ENCODE measurements at places on chromosomes 1 and 21. TPM values are rescaled to one million over a fixed set of nuclear protein-coding genes. Genes with fewer than 3 reads are reported as not detected.

GRCh38 chr1:9079988-9080704 lies 10.7 kb upstream of the SLC2A5 start:
- DNase-seq = peak; percentile 57

DNA sequence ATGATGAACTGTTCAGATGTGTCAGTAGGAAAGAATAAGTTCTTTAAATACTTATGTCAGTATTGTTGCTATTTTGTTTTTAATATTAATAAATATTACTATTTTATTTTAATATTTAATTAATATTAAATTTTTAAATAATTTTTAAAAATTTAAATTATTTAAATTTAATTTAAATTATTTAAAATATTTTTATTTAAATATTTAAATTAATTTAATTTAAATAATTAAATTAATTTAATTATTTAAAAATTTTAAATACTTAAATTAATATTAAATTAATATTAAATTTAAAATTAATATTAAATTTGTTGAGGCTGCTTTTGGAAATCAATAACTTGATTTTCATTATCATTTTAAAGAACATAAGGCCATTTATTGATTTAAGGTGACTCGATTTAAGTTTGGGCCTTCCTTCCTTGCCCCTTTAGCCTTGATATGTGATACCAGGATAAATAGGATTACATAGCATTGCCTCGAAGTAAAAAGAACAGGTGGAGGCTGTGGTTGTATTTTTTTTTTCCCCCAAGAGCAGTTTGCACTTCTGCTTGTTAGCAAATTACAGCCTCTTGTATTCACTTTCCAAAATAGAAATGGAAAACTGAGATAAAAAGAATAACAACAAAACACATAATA lies 915.2 kb downstream of the TTLL7 start:
- peak; percentile 33 for DNase-seq

DNA sequence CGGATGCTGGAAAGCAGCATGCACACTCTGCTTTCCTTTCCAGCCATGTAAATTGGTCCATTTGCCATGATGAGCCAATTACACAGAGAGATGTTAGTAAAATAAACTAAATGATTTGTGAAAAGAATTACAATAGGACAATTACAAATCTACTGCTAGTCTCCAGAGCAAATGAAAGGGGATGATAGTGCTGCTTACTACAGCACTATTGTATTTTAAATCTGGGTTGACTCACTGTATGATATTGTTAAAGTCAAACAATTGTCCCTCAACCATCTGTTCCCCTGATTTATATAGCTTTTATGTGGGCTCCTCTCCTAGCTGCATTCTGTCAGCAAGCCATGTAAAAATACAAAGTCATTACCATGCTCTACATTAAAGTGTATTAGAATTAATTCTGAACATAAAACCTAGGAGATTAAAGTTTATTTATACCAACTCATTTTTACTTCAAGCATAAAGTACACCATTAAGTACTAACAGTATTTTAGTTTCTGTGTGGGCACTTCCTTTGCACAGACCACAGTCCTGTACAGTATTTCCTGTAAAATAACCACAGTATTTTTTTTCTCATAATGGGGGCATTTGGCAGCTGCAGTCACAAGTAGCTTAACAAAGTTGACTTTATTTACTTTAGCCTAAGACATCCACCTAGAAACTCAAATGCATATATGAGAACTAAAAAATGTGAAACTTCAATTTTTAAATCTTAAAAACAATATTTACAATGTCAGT lies 135.8 kb downstream of the VAV3 start:
- DNase-seq = peak; percentile 21

DNA sequence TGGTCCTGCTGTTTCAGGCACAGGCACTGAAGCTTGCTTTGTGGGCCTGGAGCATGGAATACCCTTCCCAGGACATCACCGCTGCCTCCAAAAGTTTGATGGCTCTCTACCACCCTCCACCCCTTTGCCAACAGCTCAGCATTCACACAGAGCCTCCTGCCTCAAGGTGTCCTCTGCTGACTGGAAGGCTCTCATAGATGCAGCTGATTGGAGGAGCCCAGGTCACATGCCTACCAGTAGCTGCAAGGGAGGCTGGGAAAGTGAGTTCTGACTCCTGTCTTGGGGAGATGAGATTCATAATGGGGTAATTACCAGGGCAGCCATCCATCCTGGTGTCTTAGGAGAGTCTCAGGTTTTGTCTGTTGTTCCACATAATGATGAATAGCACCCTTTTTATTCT lies 124.8 kb upstream of the GRIK3 start:
- no peak for DNase-seq

DNA sequence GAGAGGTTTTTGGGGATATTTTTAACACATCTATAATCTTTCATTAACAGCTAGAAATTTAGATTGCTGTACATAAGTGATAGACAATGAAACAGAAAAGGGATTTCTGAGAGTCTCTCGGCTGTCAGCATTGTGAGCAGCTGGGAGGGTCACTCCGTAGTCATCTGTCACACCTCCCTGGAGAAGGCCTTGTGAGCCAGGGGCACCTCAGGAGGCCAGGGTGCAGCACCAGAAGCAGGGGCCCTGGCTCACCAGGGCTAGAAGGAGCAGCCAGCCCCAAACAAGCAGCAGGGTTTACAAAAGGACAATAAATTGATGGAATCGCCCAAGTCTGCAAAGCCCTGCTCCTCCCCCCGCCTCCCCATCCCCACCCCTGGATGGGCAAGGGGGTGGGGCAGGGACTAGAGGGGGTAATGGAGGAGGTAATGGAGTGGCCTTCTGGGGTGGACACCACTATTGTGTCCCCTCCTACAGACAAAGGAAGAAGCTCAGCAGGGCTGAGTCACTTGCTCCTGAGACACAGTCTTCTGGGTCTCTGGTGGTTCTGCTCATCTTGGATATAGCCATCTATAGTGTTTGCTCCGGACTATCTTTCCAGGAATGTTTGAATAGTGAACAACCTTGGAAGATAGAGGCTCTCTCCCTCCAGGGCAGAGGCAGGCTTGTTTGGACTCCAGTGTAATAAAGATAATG lies 263.4 kb downstream of the NPHP4 start:
- no peak for DNase-seq

GRCh38 chr1:205298191-205298994 lies 23.2 kb downstream of the NUAK2 start:
- peak; percentile 30 for DNase-seq

DNA sequence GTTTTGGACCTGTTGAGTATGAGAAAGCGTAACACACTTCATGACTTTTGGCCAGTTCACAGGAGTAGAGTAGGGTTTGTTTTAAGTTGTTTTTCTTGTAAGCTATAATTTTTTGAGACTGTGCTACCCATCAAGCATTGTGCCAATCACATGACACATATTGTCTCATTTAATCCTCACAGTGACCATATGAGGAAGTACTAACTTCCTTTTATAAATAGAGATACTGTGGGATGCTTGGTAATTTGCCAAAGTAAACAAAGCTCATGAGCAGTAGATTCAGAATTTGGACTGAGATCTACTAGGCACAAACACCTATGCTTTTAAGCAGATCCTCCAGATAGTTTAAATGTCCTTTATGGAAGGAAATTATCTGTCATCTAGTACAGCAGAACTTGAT lies 178.3 kb downstream of the CACNA1E start:
- no peak for DNase-seq

DNA sequence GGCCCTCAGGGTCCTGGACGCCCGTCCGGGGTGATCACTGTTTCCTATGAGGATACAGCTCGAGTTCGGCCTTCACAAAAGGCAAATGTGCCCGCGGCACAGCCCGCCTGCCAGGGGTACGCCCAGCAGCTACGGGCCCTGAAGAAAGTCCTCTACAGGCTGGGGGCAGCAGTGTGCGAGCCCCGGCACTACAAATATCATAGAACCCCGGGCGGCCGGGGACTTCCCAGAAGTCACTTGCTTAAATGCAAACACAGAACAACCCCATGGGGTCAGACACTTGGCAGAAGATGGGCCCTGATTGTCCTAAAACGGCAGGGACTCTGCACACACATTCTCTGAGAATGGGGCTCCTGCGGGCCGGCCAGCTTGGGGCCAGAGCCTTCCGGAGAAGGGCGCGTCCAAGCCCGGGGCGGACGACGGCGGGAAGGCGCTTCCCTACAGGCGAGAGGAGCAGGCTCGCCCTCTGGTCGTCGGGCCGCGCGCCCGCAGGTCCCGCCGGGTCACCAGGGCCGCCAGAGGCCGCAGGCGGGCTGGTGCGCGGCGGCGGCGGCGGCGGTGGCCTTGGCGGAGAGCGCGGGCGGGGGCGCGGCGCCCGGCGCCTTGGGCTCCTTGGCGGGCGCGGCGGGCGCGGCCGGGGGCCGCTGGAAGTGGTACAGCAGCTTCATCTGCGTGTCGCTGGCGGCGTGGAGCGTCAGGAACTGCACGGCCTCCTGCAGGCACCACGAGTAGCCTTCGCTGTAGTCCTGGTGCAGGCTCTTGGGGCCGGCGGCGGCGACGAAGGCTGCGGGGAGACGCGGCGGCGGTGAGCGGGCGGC lies 888 bp downstream of the HES5 start:
- no peak for DNase-seq

- DNase-seq = no peak
Measured at GRCh38 chr1:160394673-160395072, 5.7 kb upstream of the VANGL2 start.

- no peak for DNase-seq
Measured at GRCh38 chr21:36992671-36993070, 13.8 kb upstream of the RIPPLY3 start.

DNA sequence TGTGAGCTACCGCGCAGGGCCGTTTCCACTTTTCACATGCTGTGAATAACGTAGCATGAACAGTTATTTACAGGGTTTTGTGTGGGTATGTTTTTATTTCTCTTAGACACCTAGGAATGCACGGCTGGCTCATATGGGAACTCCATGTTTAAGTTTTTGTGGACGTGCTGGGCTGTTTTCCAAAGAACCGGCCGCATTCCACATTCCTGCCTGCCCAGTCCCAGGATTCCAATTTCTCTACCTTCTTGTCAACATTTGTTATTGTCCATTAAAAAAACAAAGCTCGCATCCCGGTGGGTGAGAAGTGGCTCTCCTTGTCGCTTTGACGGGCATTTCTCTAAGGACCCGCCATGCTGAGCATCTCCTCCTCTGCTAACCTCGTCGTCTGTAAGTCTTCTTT lies 47.1 kb upstream of the LRRC3 start:
- DNase-seq = no peak

GRCh38 chr1:19086176-19086875 lies 123.7 kb downstream of the UBR4 start:
- no peak for DNase-seq

GRCh38 chr1:7292714-7293419 lies 478.2 kb upstream of the VAMP3 start:
- DNase-seq = peak; percentile 15

The C1orf115 gene
- total RNA-seq = 11.1 TPM

The WRAP73 gene
- total RNA-seq = 8.5 TPM

The CLCN6 gene
- total RNA-seq = 7.5 TPM

The NBPF4 gene
- total RNA-seq = not detected

The PADI4 gene
- 0.18 TPM for total RNA-seq

The SASS6 gene
- 3.4 TPM for total RNA-seq

The KMO gene
- 0.27 TPM for total RNA-seq

The NMNAT2 gene
- 0.49 TPM for total RNA-seq

The HMGCS2 gene
- total RNA-seq = 0.13 TPM

The KRTAP19-3 gene
- not detected for total RNA-seq

All from muscle of leg (tissue), 16 donors.